Stimulated activated CD8-positive, alpha-beta memory T cell treated with anti-CD3 and anti-CD28 coated beads, Interleukin-2, amount 100 ng/mL, for 1 hour (primary cell): ENCODE measurements at places on chromosomes 7 and 10.

DNA sequence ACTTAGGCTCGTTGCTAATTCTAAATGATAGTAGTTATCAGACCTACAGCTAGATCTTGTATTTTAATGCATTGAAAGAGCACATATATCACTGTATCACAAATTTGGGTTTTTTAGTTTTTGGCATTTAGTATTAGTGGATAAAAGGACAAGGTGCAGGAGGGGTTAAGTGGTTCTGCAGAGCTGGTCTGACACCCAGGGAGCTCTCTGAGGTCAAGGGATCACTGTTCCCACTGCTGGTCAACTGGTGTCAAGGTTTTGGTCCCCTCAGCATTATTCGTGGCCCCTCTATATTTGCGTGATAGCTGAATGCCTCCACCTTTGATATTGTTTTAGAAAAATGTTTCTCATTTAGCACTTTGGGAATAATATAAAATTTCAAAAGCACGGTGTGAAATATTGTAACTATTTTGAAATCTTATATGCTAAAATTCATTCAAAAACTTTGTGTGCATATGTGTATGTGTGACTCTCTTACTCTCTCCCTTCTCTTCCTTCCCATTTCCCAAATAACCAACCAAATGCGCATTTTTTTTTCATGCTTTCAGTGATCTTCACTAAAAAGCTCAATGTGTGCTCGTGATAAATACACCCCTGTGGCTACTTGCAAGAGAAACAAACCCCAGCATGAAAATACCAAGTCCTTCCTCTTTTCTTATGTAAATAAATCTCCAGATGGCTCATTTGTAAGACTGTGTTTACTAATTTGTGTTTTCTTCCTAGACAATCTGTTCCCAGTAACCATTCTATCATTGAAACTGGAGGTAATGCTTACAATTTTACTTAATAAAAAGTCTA is 309.2 kb downstream of the FGFR2 start:
- DNase-seq: no peak

GRCh38 chr7:88910516-88910915 is 115.0 kb upstream of the TEX47 start:
- DNase-seq: no peak

- no peak for DNase-seq
Measured at GRCh38 chr10:20485554-20485953, 411.6 kb downstream of the NEBL start.

- DNase-seq: no peak
Measured at GRCh38 chr7:155533120-155533826, 13.1 kb downstream of the CNPY1 start.

DNA sequence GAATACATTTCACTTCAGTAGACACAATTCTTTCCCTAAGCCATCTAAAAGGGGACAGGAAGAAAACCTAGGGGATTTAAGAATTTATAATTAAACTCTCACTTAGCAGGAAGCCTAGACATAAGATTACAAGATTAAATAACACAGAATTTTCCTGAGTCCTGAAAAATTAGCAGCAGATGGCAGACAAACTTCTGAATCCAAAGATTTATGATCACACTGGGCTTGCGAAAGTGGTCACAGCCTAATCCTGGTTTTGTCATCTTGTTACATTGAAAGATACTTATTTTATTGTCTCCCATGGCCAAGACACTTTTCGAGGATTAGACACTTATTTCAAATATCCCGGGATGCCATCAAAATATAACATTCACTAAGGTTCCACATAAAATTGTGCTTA is 2.9 kb downstream of the ERLIN1 start:
- DNase-seq: no peak

DNA sequence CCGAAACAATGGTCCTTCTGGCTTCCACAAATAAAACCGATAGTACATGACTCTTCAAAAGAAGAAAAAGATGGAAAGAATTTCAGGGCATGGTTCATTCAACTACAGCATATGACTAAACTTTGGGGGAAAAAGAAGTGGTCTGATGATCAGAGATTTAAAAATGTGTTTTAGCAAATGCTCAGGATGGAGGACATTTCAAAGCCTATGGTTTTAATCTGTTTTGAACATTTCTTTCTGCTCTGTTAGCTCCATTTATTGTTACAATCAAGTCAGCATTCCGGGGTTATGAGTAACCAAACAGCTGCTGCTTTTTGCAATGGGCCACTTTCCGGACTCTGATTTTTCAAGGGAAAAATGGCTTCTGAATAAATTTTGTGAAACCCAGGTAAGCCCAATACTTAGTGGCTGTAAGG is 142.4 kb downstream of the CUBN start:
- DNase-seq: no peak

DNA sequence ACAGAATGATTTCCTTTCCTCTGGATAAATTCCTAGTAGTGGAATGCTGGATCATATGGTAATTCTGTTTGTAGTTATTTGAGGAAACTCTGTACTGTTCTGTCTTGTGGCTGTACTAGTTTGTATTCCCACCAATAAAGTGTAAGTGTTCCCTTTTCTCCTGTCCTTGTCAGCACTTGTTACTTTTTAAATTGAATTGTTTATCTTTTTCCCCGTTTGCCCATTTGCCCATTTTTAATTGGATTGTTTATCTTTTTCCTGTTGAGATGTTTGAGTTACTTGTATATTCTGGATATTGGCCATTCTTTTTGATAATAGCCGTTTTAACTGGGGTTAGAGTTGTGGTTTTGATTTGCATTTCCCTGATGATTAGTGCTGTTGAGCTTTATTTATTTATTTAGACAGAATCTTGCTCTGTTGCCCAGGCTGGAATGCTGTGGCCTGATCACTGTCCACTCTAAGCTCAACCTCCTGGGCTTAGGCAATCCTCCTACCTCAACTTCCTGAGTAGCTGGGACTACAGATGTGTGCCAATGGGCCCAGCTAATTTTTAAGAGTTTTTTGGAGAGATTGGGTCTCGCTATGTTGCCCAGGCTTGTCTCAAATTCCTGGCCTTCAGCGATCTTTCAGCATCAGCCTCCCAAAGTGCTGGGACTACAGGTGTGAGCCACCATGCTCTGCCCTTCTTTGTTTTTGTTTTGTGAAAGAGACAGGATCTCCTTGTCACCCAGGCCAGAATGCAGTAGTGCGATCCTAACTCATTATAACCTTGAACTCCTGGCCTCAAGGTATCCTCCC is 23.0 kb downstream of the BMPR1A start:
- no peak for DNase-seq

- no peak for DNase-seq
Measured at GRCh38 chr10:29256586-29256985, 32.3 kb upstream of the LYZL1 start.

GRCh38 chr7:139571651-139572050 is 48.2 kb downstream of the CLEC2L start:
- DNase-seq: no peak

DNA sequence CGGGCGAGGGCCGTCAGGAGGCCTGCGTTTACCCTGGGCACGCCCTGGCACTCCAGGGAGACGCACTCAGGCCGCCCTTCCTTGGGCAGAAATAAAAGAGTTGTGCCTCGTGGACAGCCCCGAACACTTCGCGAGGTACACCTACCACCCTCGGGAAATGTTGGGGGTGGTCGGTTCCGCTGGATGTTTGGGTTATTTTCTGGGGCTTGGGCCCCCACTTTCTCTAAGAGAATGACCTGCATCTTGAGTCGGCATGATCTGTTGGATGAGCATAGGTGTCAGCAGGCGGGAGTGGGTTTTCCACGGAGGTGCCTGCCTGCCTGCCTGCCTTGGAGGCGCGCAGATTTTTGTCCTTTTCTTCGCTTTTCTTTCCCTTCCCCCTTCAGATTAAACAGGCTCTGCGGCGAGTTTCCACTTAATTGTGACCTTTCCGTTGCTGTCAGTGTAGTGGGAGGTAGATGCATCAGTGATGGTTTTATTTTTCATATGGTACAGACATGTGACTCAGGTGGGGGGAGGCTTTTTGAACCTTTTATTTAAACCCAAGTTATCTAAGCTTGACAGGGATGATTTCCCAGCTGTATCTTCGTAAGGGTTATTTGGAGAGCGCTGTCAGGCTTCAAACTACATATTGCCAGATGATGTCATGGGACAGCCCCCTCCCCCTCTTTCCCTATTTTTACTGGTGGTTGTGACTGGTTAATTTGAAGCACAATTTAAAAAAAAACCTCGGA is 661 bp downstream of the HECTD2 start:
- no peak for DNase-seq
